Panc1 (cell line): ENCODE measurements at places on chromosomes 1 and 21. TPM values are rescaled to one million over a fixed set of nuclear protein-coding genes. Genes with fewer than 3 reads are reported as not detected.

Gene REG4
- total RNA-seq, result not detected

Gene TPTE
- not detected for total RNA-seq

Gene C1orf210
- total RNA-seq, result not detected

Gene MYOG
- not detected for total RNA-seq

Gene FMO1
- not detected for total RNA-seq

Gene MYCL
- 2.0 TPM for total RNA-seq

Gene VASH2
- total RNA-seq, result 1.7 TPM

Gene TNFRSF9
- total RNA-seq, result 0.23 TPM

Gene CLDN8
- not detected for total RNA-seq

Gene LCE2C
- not detected for total RNA-seq

Gene SLC35E2B
- 75.7 TPM for total RNA-seq

DNA sequence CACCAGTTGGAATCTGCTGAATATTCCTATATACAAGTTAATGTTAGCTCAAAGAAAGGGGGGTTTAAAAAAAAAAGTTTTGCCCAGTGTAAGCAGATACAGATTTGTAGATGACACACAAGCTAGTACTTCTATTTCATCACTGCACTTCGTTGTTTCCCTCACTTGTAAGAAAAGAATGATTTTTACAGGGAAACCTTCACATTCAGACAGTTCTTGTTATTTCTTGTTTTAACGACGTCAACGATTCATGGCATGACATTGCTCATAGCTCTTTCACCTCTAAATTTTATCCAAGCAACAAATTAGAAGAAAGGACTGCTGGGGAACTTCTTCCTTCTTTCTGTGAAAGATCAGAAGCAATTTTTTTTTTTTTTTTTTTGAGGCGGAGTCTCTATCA, 25.7 kb upstream of the C1orf105 start:
- DNase-seq, result no peak

DNA sequence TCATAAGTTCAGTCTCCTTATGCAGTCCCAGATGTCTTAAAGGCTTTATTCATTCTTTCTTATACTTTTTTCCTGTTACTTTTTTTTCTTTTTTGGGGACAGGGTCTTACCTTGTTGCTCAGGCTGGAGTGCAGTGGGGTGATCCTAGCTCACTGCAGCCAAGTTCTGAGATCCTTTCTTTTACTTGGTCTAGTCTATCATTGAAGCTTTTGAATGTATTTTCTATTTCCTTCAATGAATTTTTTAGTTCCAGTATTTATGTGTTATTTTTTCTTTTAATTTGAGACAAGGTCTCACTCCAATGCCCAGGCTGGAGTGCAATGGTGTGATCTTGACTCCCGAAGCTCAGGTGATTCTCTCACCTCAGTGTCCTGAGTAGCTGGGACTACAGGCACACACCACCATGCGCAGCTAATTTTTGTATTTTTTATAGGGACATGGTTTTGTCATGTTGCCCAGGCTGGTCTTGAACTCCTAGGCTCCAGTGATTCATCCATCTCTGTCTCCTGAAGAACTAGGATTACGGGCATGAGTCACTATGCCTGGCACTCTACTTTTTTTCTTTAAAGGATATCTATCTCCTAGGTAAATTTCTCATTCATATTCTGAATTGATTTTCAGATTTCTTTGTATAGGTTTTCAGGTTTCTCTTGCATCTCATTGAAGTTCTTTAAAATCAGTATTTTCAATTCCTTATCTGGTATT, 26.1 kb upstream of the GTF2B start:
- DNase-seq, result no peak

DNA sequence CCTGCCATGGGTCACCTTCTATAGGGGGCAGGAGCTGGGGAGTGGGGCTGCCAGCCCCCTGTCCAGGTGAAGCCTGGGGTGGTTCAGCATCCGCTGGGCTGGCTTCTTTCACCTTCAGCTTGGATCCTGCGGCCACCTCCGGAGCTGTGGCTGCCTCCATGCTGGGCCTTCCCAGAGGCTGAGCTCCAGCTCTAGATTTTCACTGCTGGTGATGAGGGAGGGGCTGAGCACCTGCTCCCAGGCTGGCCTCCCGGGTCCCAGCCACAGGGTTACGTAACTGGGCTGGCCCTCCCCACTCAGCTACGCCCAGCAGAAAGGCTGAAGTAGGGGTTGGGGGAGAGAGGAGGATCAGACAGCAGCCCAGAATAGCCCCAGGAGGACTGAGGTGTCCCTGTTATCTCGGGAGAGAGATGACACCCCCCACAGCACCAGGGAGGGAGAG, at the start of gene MYBPHL:
Gene MYBPHL, minus strand, starts transcription at position 180 of the 442 bp plus-strand sequence. Its CDS starts 20 bp downstream, at position 160.
- DNase-seq, result no peak

GRCh38 chr1:162697140-162697895, 65.1 kb downstream of the DDR2 start:
- no peak for DNase-seq

- DNase-seq, result no peak
Measured at GRCh38 chr1:1425753-1426495, 4.8 kb upstream of the ANKRD65 start.

- no peak for DNase-seq
Measured at GRCh38 chr1:9590945-9591668, 2.4 kb downstream of the TMEM201 start.

- no peak for DNase-seq
Measured at GRCh38 chr1:4741876-4742423, 87.5 kb downstream of the AJAP1 start.

- no peak for DNase-seq
Measured at GRCh38 chr1:246599315-246599714, 33.1 kb downstream of the CNST start.

GRCh38 chr1:244231193-244231571, 180.1 kb downstream of the ZBTB18 start:
- no peak for DNase-seq

DNA sequence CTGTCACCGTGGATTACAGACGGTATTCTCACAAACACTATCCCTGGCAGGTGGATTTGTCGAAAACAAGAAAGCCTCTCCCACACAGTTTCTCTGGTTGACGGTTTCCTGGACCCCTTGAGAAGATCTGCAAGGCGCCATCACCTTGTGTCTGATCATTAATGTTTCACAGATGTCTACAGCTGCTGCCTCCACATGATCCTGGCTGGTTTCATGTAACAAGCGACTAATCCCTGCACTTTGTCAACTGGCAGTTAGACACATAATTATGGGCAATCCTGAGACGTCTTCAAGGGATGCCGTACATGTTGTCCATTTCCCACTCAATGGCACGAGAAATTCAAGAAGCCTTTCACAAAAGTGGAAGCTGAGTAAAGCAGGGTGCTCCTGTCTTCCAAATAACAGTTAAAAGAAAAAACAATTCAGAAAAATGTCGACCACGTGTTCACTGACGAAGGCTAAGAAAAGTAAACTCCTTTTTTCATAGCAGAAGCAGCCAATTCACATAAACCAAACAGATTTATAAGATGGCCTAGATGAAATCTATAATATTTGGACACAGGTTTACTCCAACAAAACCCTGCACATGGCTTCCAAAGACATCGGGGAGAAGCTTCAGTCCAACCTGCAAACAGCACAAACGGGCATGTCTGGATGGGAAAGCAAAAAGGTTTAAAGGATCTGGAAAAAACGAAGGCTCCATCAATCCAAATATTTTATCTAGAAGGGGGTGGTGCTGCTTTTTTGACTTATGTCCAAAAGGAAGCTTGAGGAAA, 52.2 kb downstream of the CAPZB start:
- DNase-seq, result no peak

DNA sequence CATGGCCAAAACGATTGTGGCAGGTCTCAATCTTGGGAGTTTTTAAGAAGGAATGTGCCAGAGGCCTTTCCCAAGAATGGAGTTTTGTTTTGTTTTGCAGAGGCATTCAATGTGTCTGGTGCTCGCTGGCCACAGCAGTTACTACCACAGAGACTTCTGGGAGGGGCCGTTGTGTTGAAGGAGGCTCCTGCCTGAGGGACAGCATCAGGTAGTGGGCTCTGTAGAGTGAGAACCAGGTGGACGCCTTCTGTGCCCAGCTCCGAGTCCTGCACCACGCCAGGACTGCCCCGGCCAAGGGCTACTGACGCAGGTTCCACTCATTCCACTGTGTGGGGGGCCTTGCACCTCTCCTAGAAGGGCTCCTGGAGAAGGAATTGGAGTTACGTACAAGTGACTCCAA, 44.9 kb upstream of the RBM15 start:
- no peak for DNase-seq

- DNase-seq, result no peak
Measured at GRCh38 chr1:204505674-204506200, 10.5 kb upstream of the MDM4 start.

DNA sequence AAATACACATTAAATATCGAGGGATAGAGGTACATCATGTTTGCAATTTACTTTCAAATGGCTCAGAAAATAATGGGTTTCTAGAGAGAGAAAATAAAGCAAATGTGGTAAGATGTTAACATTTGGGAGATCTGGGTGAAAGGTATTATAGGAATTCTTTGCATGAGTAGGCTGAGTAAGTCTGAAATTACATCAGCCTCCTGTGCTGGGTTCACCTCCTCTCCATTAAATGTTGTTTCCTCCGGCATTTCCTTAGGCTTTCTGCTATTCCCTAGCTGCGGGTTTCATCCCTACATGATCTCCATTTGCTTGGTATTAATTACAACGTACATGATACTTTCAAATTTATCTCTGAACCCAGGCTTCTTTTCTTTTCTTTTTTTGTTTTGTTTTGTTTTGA, 31.6 kb downstream of the ZMYND12 start:
- no peak for DNase-seq

DNA sequence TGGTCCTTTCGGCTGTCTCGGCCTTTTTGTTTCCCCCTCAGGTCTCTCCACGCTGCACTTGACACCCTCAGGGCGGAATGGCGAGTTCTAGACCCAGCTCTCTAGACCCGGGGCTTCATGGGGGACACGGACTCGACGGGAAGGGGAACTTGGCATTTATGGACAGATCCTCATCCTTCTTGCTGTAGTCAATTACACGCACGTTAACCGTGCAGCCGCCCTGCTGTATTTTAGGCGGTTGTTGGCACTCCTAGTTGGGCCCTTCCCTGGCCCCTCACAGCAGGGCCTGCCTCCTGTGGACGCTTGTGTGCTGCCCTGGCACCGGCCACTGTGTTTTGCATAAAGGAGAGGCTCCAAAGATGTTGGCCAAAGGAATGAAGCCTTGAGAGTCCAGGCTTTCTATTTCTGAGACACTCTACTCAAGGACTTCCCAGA, 558 bp upstream of the BTG3 start:
- DNase-seq, result no peak

DNA sequence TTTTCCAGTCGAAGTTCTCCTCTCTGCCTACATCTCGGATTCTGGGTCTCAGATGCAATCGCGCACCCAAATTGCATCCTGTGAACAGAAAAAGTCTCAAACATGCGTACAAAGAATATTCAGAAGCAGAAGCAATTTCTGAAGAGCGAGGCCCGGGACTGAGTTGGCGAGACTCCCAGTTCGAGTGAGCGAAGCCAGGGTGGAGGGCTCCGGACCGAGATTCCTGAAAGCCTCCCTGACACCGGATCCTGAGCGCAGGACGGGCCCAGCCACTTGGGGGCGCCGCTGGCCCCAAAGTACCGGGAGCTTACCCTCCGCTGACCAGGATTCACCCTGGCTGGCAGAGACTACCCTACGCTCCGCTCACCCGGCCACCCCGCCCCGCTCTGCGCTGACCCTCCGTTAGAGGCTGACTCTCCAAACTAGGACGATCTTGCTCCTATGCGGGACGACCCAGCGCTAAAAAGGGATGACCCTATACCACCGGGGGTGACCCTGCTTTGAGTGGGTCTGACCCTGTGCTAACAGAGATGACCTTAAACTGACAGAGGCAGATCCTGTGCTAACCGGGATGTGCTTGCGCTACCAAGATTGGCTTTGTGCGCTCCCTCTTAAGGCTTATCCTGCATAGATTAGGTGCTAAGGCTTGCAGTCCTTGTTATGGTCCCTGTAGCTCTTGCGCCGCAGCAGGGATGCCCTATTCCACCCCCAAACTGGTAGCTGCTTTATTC, 12.1 kb downstream of the FOXD2 start:
- DNase-seq, result no peak

DNA sequence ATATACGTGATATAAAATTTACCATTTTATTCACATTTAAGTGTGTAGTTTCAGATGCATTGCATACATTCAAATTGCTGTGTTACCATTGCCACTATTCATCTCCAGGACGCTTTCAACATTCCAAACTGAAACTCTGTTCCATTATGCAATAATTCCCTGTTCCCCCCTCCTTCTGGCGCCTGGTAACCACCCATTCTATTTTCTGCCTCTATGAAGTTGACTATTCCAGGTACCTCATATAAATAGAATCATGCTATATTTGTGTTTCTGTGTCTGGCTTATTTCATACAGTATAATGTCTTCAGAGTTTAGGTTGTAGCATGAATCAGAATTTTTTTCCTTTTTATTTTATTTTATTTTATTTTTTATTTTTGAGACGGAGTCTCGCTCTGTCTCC, 41.7 kb downstream of the SLC22A15 start:
- no peak for DNase-seq

DNA sequence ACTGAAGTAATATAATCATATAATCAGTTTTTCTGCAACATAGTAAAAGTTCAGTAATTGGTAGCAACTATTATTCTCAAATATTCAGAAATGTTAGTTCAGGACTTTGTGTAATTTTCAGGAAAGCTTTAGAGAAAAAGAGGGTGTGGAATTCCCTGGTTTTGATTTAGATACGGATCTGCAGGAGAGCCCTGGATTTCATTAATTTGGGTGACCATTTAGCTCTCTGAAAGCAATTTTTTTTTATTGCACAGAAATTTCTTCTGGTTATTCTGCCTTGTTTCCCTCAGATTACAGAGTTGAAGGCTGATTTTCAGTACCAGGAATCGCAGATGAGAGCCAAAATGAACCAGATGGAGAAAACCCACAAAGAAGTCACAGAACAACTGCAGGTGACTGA, 13.8 kb upstream of the STX12 start:
- DNase-seq, result no peak

DNA sequence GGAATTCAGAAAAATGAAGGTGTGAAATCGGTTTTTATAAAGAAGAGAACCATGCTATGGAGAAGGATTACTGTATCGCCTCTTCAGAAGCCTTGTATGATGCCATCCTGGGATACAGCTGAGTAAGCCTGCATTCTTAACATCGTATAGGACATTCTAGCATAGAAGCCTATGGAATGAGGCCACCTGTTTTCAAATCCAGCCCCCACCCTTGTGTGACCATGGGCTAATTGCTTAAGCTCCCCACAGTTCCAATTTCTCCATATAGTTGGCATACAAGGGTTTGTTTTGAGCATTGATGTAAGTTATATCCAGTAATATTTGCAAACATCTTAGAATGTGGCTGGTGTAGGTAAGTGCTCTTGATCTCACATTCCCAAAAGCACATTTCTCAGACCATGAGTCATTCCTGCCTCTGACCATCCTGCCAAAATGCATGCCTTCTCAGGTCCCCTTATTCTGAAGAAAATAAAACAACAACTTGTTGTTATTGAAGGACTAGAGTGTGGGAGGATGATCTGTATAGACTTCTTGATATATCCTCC, 1.5 kb downstream of the OR14A2 start:
- no peak for DNase-seq

DNA sequence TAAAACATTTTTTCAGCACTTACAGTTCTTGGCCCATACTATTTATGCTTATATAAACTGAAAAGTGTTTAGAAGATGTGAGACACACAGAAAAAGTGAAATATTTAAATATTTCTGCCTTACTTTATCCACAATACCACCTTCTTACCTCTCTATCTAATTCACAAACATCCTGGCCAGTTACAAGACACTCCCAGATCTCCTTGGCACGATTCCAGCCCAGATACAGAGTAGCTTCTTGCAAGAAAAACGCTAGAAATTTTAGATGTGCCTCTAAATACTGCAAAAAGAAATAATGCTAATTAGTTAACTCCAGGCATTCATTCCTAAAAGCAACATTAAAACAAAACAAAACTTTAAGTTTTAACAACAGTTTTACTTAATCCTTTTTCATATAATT, 68.4 kb downstream of the USP24 start:
- no peak for DNase-seq

GRCh38 chr1:185843986-185844385, 109.8 kb downstream of the HMCN1 start:
- no peak for DNase-seq
